ENCODE measurements at places on chromosomes 11 and 22.

GRCh38 chr11:85540181-85540580, 87.0 kb downstream of the DLG2 start:
- no peak for DNase-seq

DNA sequence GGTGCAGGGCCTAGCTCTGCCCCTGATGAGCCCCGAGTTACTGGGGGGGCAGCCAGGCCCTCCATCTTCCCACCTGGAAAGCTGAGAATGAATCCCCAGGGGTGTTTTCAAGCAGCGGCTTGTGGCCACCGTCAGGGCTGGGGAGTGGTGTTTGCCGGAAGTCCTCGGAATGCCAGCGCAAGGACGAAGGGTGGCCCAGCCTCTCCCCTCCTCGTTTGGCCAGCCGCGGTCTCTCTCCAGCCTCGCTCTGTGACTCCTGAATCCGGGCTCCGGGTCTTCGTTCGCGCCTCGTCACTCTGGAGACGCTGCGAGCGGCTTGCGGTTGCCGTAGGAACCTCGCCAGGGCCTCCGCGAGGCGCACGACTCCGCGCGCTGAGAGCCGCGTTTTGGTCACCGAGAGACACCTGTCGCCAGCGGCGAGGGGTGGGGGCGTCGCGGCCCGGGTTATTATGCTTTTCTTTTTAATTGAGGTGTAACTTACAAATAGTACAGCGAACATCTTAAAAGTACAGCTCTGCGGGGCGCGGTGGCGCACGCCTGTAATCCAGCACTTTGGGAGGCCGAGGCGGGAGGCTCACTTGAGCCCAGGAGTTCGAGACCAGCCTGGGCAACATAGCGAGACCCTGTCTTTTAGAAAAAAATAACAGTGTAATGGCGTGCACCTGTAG, 6.3 kb upstream of the KDELR3 start:
- peak; percentile 77 for DNase-seq

DNA sequence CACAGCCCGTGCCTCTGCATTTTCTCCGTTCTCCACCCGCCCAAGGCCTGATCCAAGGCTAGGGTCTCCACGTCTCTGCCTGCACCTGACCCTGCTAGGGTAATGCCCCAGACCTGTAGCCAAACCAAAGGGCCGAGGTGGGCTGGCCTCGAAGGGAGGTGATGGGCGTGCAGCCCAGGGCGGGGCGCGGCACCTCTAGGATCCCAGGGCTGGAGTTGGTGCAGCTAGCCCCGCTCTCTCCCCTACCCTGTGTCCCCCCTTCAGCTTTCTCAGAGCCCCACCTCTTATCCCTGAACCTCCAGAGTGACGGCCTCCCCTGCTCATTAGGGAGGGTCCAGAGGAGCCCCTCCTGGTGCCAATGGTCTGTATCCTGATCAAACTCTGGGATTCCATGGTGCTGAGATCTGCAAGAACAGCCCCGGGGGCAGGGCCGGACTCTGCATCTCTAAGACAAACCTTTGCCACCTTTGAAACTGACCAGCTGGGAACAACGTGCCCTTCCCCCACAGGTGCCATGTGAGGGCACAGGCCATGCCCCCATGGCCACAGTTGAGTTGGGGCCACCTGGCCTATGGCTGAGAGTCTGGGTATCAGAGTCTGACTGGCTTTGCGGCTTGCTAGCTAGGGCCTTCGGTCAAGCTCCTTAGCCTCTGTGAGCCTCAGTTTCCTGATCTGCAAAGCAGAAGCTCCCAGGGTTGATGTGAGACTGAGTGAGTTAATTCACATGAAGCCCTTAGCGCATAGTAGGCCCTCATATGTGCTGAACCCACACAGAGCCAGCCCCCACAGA, 23.1 kb upstream of the CBX7 start:
- DNase-seq: no peak

DNA sequence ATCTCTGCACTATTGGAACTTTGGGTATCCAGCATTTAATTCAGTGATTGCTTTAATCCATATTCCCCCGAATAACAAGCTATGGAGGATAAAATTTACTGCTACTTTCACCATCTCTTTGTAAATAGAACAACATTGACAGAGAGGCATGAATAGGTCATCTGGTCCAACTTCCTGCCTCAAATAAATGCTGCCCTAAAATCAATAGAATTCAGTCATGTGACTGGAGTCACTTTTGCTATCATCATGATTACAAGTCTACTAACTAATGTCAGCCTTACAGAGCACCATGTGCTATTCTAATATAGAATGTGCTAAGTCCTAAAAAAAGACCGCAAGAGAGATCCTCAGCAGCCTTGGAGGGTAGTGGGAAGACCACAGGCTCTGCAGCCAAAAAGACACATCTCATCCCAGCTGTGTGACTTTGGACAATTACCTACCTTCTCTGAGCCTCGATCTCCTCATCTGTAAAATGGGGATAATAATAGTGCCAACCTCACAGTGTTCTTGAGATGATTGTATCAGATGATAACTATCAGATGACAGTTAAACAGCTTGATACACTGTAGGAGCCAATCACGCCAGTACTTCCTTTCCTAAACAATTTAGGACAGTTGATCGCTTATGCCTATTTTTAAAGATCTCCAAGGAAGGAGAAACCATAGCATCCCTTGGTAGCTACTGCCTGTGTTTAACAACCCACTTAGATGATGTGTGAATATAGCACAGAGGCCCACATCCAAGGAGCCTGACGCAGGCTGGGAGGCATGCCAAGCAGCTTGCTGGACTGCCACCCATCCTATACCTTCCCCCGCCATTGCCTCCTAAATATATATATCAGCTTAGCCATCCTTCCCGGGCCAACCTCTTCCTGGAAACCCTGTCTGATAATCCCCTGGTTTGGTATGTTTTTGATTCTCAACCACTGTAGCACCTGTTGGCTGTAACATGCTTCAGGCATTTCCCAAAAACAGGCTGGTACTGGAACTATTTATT, 77.3 kb upstream of the PHF21A start:
- DNase-seq: no peak

GRCh38 chr11:63635762-63636465, 21.7 kb upstream of the PLAAT3 start:
- peak; percentile 73 for DNase-seq

Data from stimulated activated CD4-positive, alpha-beta T cell treated with anti-CD3 and anti-CD28 coated beads, Interleukin-2, amount 100 ng/mL, for 24 hours (primary cell).